Nucleus accumbens (tissue), 56 donors: ENCODE measurements at places on chromosomes 7 and 10.

GRCh38 chr10:131177431-131178327 is 133.8 kb downstream of the TCERG1L start:
- DNase-seq = no peak

- no peak for DNase-seq
Observed at GRCh38 chr10:20897146-20897825, at the start of gene NEBL. Gene NEBL (minus strand): TSS chr10:20897311. CDS start chr10:20897205, 106 bp downstream.

GRCh38 chr7:39733881-39734632 is 110.7 kb downstream of the RALA start:
- no peak for DNase-seq

- no peak for DNase-seq
Observed at GRCh38 chr10:35456153-35456720, 119.9 kb downstream of the CCNY start.

DNA sequence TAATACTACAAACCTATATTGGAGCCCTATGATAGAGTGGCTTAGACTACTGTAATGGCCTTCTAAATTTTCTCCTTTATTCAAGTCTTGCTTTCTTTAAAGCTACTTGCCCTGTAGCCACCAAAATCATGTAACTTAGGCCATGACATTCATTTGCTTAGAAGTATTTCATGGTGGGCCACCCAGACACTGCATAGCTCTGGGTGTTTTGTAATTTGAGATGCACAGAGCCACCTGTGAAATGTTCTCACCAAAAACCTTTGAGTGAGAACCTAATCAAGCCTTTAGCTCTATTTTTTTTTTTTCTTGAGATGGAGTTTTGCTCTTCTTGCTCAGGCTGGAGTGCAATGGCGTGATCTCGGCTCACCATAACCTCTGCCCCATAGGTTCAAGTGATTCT is 133.6 kb downstream of the RNF216 start:
- DNase-seq = no peak

DNA sequence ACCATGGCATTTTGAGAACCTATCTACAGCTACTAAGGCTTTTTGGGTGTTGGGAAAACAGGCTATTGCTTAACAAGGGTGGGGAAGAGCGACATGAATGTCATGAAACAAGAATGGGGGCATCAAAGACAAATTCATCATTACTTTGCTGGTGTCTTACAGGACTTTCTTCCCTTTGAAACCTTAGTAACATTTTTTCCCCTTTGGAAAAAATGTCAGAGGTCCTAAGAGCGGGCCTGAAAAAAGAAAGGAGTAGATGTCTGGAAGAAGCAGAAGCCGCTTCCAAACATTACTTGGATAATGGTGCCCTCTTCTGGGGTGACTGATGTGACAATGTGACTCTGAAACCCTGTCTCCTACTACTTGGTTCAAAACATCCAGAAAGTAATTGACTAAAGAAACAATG is 3.8 kb upstream of the DDX50 start:
- peak; percentile 10 for DNase-seq

DNA sequence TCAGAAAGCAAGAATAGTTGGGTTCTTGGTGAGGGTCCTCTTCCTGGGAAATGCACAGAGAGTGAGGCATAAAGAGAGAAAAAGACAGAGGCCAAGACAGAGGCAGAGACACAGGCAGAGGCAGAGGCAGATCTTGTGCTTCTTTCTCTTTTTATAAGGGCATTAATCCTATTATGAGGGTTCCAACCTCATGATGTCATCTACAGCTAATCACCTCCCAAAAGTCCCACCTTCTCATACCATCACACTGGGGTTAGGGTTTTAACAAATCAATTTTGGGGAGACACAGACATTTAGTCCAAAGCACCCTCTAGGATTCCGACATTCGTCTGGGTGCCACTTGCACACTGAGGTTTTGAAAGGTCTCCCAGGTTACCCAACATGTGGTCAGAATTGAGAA is 17.8 kb downstream of the KCNK18 start:
- DNase-seq = no peak

DNA sequence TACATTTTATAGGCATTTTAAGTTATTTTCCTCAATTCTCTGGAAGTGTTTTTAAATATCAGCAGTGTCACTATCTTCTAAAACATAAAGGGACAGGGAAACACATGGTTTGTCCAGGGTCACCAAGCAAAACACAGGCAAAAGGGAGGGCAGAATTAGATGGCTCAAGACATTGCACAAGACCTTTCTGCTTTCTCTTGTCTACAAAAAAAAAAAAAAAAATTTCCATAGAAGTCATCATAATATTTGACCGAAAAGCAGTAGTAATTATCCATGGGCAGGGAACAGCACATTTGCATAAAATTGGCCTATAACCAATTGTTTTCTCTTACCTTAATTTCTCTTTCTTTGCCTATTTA is 703.1 kb upstream of the FZD8 start:
- no peak for DNase-seq

DNA sequence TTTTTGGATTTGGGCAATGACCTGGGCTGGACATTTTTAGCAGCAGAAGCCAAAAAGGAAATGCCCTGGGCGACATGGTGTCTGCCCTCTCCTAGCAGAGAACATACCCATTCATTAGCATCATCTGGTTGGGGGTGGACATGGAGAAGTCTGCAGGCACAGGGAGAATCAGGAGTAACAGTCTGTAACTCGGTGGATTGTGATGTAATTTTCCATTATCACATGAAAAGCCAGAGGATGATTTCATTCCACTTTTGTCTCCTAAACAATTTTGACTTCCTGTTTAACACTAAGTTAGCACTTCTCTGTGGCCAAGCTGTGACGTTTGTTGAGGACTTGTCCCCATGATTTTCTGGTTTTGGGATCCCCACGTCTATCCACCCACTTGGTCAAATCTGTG is 153.8 kb upstream of the HABP2 start:
- DNase-seq = no peak

- no peak for DNase-seq
Observed at GRCh38 chr10:132407243-132407746, 10.3 kb downstream of the PWWP2B start.

GRCh38 chr10:124699471-124700292 is 44.5 kb downstream of the FAM53B start:
- DNase-seq = no peak

DNA sequence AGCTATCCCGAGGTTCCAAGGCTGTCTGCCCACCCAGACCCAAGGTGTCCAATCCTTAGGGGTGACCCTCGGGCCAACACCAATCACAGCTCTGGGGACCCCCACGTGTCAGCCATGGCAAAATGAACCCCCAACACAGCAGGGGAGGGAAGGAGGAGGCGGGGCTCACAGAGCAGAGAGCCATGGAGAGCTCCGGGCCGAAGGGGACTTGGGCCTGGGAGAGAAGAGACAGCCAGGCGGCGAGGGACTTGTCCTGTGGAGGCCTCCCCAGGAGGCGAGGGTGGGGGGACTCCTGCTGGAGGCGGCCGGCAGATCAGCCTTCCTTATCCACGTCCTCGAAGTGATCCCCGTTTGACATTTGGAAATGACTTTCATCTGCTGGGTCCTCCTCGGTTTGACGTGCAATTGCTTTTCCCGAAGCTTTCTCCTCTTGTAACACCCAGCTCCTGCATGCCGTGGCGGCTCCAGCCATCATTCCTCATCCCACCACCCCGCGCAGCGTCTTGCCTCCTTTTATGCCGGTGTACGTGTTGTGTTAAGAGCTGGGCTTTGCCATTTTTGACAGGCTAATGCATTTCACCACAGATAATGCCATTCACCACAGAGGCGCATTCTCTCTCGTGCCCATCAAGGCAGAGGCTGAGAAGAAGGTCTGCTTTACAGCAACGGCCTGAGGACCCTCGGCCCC is 337.4 kb downstream of the DNAJB6 start:
- no peak for DNase-seq

DNA sequence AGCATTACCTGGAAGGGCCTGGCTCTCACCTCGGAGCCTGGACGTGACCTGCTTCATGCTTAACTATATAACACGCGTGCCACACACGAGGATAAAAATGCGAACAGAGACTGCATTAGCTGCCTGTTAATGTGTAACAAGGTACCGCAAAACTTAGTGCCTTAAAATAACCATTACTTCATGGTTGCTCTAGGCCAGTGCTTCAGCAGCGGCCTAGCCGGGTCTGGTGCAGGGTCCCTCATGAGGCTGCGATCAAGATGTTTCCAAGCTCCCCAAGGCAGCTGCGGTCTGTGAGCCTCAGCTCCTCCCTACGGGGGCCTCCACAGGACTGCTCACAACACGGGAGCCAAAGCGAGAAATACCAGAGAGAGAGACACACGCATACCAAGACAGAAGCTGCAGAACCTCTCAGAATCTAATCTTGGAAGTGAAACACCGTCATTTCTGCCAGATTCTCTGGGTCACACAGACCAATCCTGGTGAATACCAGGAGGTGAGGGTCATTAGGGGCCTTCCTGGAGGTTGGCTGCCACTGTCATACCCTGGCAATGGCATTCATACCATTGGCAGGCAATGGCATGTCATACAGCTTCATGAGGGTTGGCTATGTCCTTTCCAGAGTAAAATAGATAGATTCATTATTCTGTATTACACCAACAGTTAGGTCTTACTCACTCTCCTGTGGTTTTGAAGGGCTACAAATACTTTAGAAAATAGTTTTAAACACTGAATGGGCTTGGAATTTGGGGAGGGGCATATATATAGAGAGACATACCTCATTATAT is 94.5 kb downstream of the HIPK2 start:
- no peak for DNase-seq

- DNase-seq = no peak
Observed at GRCh38 chr10:44571701-44572100, 186.8 kb upstream of the CXCL12 start.

DNA sequence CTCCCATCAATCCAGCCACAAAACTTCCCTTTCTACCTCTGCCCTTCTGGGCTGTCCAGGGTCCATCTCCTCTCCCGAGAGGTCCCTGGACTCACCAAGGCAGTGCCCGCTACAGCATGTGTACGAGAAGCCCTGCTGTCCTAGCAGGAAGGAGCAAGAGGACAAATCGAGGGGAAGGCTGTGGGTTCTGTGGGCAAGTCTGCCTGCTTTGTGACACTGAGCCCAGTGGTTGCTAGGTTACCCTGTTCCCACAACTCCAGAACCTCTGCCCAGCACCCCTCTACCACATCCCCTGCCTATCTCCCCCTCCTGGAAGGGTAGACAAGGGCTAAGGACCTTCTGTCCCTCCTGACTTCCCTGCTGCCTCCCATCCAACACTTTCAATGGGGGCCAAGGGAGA is at the start of gene TBATA:
TSS of gene TBATA (minus strand) at position 188 of the 400 bp plus-strand sequence. CDS start 1,998 bp downstream, outside the sequence.
- no peak for DNase-seq

GRCh38 chr7:133354546-133355324 is 101.9 kb downstream of the EXOC4 start:
- no peak for DNase-seq

GRCh38 chr10:12749760-12750478 is 251.6 kb downstream of the CCDC3 start:
- no peak for DNase-seq

DNA sequence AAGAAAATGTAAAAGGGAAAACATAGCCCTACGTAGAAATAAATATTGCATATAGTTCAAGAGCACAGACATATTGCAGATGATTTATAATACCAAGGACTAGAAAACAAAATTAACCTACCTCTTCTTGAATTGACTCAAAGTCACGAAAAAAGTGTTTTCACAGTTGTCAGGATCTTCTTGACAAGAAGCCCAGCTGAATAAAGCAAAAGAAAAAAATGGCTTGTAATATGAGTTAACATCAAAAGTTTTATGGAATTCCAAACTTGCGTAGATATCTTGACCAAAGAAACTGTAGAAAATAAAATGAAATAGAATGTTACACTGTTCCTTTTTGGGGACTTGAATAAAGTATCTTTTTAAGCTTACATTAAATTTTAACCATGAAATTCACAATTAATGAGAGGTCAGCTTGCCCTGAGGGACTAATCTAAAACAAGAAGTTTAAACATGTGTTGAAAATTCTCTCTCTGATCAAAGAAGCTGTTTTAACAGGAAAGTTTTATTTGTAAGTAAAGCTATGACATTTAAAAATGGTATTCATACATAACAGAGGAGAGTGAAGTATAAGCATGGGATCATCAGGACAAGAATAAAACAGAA is 133.1 kb upstream of the SEMA3C start:
- no peak for DNase-seq

DNA sequence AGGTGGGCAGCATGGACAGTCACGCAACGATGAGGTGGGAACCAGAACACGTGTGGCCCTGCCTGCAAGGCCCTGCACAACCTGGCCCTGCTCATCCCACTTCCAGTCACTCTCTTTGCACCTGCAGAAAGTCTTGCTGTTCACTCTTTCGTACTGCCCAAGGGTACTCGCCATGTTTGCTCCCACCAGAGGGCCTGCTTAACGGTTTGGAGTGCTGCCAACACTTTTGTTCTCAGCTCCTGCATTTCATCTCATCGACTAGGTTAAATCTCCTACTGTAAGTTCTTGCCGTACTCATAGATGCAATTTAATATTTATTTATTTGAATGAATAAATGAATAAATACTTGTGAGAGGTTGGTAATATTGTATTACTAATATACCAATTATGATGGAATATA is 315.3 kb downstream of the SDK1 start:
- DNase-seq = no peak

DNA sequence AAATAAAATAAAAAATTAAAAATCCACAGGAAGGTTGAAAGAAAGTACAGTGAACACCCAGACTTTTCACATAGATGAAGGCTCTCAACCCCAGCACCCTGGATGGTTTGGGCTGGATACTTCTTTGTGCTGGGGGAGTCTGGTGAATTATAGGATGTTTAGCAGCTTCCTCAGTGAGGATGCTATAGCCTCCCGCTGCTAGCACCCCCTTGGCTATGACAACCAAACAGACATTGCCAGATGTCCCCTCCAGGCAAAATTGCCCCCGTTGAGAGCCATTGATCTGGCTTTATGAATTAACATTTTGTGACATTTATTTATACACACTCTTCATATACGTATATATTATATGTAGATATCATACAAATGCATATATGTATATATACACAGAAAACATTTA is 21.6 kb downstream of the SMKR1 start:
- no peak for DNase-seq

- peak; percentile 30 for DNase-seq
Observed at GRCh38 chr7:120272261-120272660, 714 bp upstream of the KCND2 start.

GRCh38 chr7:4766666-4767519 is 8.5 kb upstream of the AP5Z1 start:
- no peak for DNase-seq

DNA sequence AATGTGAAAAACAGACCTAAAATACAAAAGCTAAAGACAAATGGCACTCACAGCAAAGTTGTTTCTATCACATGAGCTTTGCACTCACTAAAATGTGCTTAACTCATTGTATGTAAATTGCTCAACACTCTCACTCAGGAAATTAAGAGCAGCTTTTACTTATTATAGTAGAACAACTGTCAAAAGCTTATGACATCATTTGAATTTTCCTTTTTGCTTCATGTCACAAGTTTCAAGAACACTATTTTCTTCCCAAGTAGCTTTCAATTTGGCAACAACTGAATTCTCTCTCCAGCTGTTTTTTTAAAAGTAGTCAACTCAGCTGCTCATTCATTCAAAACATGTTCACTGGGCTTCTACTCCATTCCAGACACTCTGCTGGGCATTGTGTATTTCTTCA is 46.9 kb downstream of the ATE1 start:
- no peak for DNase-seq

GRCh38 chr7:141323826-141324225 is 227.4 kb upstream of the AGK start:
- no peak for DNase-seq

GRCh38 chr7:94216944-94217461 is 177.7 kb upstream of the COL1A2 start:
- no peak for DNase-seq

GRCh38 chr7:154928136-154929005 is 74.6 kb downstream of the PAXIP1 start:
- no peak for DNase-seq
